ENCODE measurements at places on chromosomes 3 and 15.

- DNase-seq = no peak
Measured at GRCh38 chr15:62779036-62779770, 263.3 kb upstream of the TPM1 start.

- DNase-seq = no peak
Measured at GRCh38 chr15:69272891-69273290, 25.8 kb upstream of the PAQR5 start.

DNA sequence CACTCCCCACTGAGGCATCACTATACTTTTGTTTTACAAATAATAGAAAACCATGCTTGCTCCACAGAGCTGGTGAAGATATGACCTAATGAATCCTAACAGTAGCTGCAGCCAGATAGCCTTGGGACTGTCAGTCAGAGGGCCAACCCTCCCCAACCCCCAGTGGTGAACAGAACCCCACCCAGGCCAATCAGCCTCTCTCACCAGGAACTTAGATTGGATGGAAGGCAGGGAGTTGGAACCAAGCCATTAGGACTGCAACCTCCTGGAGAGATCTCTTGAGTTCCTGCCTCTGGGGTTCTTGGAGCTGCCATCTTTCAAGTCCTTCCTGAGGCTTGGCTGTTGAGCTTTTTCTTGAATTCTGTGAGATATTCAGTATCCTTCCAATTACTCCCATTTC, 3.0 kb upstream of the MRPS22 start:
- DNase-seq = no peak

DNA sequence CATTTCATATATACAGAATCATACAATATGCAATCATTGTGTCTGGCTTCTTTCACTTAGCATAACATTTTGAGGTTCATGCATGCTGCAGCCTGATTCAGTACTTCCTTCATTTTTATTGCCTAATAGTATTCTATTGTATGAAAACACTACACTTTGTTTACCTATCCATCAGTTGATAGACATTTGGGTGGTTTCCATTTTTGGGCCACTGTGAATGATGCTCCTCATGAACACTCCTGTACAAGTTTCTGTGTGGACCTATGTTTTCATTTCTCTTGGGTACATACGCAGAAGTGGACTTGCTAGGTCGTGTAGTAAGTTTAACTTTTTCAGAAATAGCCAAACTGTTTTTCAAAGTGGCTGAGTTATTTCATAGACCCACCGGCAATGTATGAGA, 18.8 kb downstream of the TNIK start:
- no peak for DNase-seq

GRCh38 chr3:64865839-64866570, 178.2 kb upstream of the ADAMTS9 start:
- DNase-seq = no peak

DNA sequence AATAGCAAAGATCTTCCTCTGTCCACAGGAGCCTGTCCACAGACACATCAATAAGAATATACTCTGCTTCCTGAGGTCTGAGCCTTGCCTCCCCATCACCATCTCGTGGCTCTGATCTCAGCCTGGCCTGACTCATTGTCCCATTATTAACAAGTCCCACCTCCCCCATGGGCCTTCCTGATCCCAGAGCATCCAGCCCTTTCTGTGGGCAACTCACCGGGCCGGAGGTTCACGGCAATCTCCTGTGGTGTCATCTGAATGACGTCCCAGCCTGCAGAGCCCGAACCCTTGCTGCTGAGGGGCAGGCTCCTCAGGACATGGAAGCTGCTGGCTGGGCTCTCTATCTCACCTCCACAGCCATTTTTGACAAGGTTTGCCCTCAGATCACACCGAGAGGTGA, 28.1 kb downstream of the ITGB5 start:
- no peak for DNase-seq

DNA sequence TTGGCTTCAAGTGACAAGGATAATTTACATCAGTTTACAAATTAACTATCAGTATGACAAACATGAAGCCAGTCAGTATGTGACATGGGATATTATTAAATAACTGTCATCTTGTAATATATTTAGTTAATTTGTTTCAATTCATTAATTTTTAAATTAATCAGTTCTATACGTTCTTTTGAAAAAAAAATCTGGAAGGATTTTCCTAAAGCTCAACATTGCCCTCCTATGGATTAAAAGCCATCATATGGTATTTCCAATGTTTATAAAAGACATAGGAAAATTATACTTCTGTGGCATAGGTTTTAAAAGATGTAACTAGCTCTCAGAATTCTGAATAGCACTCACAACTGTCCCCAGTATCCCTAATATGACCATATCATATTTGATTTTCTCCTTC, 134.4 kb downstream of the PLOD2 start:
- no peak for DNase-seq

- peak; percentile 90 for DNase-seq
Measured at GRCh38 chr3:45995236-45996192, at the start of gene FYCO1. Gene FYCO1, minus strand, starts transcription at chr3:45995824. Its CDS starts 10,914 bp downstream, at chr3:45984910.

- no peak for DNase-seq
Measured at GRCh38 chr3:171005648-171006047, 20.9 kb downstream of the SLC2A2 start.

DNA sequence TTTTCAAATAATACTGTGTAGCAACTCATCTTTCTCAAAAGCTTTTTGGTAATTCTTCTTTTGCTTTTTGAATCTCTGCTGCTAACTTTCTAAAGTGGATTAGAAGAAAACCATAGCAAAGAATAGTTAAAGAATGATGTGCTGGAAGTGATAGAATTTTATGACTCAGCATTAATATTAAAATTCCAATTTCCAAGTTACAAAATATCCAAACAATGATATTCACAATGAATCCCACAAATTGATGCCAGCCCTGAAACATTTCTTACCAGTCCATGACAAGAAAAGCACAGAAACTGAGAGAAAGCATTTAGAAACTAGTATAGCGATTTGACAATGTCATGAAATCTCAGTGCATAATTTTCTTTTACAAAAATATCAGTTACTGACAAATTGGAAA, 482.2 kb downstream of the RBMS3 start:
- DNase-seq = no peak

- DNase-seq = no peak
Measured at GRCh38 chr3:127753338-127753737, 69.0 kb downstream of the MGLL start.

DNA sequence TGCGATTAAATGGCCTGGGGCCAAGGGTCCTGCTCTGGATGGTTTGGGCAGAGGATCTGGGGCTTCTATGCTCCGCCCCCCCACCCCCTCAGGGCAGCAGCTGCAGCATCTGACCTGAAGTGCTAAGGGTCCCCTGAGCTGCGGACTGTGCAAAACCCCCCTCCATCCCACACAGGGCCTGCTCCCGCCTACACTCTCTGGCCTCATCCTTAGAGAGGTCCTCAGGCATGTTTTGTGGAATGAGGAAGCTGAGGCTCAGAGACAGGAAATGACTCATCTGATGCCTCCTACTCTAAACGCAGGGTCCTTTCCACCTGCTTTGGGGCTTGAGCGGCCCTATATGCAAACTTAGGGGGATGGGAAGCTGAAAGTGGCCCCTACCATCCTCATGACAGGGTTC, 59.5 kb upstream of the CTSH start:
- DNase-seq = no peak

DNA sequence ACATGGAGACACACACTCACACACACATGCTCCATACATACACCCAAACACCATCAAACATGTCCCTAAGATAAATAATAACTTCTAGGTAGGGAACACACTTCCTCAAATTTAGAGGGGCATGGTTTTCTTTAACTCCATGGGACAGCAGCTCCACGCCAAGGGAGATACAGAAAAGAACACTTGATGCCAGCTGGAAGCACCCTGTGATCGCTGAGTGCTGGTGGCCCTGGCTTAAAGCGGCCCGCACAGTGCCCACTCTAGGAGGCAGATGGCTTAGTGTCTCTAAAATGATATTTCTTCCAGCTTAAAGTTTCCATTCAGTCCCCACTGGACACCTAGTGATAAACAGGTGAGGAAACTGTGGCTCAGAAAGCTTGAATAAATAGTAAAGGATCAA, 232.9 kb downstream of the UACA start:
- no peak for DNase-seq

DNA sequence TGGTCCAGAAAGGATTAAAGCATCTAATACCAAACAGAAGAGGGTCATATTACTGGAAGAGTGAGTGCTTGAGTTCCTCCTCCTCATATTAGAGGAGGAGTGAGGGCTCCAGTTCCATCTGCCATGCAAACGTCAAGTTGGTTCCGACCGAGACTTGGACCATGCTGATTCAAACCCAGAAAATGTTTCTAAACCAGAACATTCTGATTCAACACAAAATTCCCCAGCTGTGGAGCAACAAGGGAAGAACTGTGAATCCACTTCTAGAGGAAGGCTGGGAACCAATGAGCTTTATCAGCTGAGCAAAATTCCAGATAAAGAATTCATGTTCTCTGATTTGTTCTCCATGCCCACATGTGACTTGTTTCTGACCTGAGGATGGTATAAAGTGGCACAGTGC, 135.6 kb upstream of the WNT5A start:
- DNase-seq = no peak

GRCh38 chr3:59810606-59811005, 760.8 kb upstream of the CFAP20DC start:
- no peak for DNase-seq
